ENCODE measurements at places on chromosomes 6 and 20.
A peak's percentile ranks its signal among the peaks of the same experiment; 100 is the strongest.

DNA sequence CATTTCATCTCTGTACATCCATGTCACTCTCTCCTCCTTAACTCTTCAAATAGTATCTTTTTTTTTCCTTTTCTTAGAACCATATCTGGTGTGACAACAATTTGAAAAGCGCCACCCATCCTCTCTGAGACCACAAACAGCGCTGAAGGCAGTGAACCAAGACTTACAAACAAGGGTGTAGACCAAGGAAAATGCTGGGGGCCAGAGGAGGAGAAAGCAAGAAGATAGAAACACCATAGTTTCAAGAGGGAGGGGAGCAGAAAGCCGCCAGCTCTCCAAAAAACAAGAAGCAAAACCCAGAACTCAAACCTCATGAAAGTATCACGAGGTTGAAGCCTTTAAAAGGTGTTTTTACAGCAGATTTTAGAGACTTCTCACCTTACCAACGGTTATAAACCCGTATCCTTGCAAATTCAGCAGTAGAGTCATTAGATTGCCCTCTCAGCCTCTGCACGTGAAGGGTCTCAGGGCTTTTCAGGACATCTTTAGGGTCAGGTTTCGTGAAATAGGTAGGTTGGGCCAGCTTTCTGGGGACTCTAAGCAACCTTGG is 13.3 kb upstream of the RIPOR2 start:
- DNase-seq: peak; percentile 88

GRCh38 chr6:52124126-52125121 is 37.0 kb upstream of the PKHD1 start:
- DNase-seq: no peak

GRCh38 chr6:95203153-95203754 is 374.1 kb upstream of the MANEA start:
- no peak for DNase-seq

DNA sequence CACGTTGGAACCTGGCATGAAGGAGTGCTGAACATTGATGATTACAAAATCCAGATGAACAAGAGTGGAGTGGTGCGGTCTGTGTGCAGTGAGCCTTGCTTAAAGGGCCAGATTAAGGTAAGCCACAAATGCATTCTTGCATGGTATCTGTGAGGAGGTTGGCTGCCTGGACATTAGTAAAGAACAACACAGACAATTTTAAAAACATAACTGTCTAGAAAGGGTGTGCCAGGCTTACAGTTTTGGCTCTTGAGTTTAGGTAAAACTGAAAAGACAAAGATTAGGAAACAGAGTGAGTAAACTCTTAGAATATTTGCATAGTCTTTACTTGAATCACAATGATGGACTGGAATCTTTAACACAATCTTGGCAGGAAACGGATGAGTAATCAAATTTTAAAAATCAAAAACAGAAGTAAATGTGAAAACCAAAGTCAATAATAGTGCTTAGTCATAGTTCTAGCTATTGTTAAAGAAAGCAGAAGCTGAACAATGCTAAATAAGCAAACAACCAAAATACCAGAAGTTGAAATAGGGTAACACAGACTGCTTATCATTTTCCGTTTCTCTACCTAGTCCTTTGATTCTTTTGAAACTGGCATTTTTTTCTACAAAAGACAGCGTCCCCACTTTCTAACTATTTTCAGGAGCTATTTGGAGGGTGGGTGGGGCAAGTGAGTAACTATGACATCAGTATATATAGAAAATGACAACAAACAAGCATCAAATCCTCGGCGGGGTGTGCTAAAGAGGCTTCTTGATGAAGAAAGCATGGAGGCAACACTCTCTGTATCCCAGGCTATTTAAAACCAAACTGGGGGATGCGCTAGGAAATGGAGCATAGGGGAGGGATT is 185.8 kb upstream of the RAB32 start:
- DNase-seq: peak; percentile 34

DNA sequence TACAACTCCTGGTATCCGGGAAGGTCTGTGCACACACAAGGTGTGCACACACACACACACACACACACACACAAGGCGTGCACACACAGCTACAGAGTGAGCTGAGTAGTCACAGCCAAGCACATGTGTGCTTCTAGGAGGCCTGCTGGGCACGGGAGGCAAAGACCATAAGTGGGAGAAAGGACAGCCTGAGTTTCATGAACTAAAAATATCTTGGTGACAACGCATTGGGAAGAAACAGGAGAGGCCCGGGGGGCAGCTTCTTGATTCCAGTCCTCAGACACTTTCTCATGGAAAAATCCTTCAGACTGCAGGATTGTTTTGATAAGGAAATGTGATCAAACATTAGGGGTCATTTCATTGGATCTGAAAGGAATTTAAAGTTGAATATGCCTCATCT is 2.6 kb downstream of the TRAF3IP2 start:
- DNase-seq: no peak

DNA sequence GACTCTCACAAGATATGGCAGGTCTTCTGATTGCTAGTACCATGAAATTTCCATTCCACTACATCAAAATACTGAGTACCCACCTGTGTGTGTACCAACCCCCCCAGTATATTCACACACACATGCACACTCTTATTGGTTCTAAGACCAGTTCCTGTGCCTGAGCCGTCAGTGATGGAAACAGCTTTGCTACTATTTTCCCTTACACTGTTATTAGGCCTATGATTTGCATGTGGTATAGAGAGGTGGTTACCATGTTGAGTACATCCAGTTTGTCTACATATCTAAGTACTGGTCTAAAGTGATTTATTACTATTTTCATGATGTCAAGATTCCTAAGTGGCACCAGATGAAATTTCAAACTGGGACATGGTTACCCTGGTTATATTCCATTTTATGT is 459.9 kb downstream of the BCKDHB start:
- no peak for DNase-seq

DNA sequence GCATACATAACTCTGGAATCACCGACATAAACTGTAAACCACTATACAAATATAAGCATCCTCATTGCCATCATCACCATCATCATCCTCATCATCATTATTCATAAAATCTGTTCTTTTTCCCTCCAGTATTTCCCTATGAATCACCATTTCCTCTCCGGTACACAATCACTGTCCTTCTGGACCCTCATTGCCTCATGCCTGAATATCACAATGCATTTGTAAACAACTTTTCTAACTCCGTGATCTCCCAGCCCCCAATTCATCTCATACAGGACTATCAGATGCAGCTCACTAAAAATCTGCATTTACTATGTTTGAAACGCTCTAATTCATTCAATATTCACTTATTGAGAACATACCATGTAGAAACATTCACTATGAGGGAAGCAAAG is 339.7 kb downstream of the TBC1D32 start:
- no peak for DNase-seq

DNA sequence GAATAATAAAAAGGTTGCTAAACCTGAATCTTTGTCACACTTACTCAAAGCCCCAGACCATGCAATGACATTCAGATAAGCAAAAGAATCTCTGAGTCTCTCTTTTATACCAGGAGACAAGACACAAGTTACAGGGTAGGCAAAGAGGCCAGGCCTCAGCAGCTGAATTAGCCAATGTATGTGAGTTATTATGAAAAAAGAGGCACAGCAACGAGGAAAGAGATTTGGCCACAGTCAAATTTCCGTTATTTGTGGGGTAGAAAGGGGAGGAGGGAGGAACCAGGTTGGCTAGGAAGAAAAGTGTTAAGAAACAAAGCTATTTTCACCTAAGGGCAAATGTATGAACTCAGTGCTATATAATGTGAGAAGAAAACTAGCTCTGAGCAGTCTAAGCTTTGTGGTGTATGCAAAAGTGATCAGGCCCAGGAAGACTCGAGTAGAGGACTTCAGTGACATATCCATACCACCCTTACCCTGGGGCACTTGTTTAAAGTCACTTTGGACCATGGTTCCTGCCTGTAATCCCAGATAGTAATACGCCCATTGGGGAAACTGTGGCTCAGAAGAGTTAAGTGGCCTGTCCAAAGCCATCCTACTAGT is 19.1 kb downstream of the IPCEF1 start:
- no peak for DNase-seq

DNA sequence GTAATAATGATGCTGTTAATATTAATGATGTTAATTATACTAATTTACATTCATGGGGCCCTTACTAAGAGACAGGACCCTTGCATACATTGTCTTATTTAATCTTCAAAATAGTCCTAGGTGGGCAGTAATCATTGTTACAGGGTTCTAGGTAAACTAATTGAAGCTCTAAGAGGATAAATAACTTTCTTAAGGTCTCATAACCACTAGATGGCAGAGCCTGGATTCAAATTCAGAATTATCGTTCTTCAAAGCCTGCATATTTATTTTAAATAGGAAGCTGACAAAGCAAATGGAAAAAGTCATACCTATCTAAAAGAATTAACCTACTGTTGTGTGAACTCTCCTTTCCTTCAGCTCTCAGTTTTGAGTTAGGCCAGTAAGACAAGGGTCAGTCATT is 23.5 kb downstream of the PTCHD4 start:
- DNase-seq: no peak

DNA sequence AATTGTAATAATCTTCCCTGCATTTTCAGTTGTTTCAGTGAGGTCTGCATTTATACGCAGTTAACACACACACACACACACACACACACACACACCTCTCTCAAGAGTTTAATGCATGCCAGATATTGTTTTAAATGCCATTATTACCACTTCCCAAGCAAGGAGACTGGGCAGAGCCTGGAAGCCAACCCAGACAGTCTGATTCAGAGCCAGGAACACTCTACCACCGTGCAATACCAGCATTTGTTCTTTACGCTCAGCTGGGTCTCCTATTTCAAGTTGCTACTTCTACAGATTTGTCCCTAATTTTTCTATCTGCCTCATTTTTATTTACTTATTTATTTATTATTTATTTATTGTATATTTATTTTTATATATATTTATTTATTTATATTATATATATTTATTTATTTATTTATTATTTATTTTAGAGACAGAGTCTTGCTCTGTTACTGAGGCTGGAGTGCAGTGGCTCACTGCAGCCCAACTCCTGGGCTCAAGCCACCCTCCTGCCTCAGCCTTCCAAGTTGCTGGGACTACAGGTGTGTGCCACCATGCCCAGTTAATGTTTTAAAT is 68.4 kb downstream of the PCSK2 start:
- DNase-seq: no peak

GRCh38 chr6:130020907-130021629 is 2.7 kb downstream of the L3MBTL3 start:
- peak; percentile 69 for DNase-seq

DNA sequence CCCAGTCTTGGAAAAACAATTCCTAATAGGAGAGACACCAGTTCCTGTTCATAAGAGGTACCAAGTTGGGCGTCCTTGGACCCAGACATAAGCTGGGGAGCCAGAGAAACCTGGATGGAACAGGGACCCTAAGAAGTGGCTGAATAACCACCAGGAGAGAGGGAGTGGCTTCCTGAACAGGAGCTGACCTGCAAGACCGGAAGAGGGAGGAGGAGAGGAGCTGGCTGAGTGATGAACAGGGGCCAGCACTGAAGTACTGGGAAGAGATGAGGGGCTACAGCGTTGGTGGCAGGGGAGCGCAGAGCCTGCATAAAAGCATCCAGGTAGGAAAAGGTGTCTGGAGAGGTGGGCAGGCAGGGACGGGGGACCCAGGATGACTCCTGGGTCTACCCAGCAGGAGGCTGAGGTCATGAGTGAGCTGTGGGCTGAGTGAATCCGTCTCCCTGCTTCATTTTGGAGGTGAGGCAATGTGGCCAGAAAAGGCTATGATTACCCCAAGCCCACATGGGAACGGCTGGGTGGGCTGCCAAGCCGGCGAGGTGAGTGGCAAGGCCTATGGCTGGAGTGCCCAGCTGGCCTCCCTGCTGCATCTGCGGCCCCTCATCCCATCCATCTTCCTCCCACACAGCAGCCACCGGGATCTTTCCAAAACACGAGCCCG is 34.4 kb upstream of the ZFAND3 start:
- DNase-seq: no peak

- no peak for DNase-seq
Observed at GRCh38 chr6:20811109-20811761, 277.0 kb downstream of the CDKAL1 start.

DNA sequence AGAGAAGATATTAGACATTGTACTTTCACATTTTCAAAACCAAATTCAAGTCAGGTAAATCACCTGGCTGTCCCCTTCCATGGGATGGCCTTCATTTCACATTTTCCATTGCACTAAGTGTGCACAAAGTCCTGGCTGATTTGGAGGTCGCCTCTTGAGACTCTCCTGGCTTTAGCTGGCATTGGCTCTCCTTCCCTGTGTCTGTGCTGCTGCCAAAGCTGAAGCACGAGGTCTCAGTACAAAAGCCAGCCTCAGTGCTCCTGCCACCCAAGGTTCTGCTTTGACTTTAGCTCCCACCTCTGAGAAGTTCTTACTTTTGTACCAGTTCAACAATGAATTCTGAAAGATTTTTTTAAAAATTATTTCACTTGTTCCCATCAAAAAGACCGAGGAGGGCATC is 289.2 kb upstream of the CNR1 start:
- no peak for DNase-seq

DNA sequence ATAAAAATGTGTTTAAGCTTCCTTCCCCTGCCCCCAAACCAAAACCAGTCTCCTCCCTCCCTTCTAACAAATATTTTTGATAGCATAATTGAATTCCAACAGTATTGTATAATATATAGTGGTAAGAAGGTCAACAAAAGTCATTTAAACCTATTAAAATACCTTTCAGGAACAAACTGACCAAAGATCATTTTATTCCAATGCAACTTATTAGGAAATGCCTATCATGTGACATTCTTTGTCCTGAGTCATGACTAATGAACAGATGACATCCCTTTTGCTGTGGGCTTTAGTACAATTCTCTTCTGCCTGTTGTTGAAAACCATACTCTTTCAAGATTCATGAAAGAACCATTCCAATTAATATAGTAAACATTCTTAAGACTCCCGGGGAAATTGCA is 51.5 kb upstream of the TRAF3IP2 start:
- no peak for DNase-seq

GRCh38 chr6:34301408-34301807 is 52.6 kb upstream of the SMIM29 start:
- no peak for DNase-seq

GRCh38 chr6:11368760-11369159 is 136.3 kb upstream of the NEDD9 start:
- peak; percentile 50 for DNase-seq

DNA sequence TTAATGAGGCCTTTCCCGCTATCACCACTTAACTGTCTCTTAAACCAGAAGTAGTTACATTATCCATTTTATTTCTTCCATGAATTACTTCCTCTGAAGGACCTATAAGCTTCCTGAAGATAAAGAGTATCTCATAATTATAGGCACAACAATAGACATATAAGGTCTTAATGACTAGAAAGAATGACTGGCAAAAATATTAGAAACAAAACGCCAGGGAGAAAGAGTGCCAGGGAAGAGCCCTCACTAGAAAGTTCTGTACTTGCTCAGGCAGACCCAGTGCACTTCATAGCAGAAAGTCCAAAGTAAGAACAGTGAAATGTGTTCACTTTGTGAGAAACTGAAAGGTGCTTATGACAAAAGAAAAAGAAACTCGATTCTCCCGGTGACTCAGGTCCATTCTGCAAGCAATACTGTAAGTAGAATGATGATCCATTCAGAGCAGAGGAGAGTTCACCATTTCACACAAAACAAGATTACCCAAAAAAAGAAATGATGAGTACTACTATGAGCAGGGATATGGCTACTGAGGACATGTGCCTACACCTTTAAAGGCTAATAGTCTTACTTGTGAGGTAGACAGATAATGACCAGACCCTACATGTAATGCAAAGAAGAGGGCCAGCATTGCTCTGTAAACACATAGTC is 5.5 kb downstream of the ZNF334 start:
- DNase-seq: no peak

- no peak for DNase-seq
Observed at GRCh38 chr6:21500314-21501020, 93.1 kb upstream of the SOX4 start.

GRCh38 chr6:136520517-136520916 is 29.7 kb downstream of the MAP7 start:
- DNase-seq: no peak

All from GM06990 (cell line).